ENCODE measurements at places on chromosomes 1 and 21. TPM values are rescaled to one million over a fixed set of nuclear protein-coding genes. Genes with fewer than 3 reads are reported as not detected.

KCNJ9 gene
- not detected for total RNA-seq

DNA sequence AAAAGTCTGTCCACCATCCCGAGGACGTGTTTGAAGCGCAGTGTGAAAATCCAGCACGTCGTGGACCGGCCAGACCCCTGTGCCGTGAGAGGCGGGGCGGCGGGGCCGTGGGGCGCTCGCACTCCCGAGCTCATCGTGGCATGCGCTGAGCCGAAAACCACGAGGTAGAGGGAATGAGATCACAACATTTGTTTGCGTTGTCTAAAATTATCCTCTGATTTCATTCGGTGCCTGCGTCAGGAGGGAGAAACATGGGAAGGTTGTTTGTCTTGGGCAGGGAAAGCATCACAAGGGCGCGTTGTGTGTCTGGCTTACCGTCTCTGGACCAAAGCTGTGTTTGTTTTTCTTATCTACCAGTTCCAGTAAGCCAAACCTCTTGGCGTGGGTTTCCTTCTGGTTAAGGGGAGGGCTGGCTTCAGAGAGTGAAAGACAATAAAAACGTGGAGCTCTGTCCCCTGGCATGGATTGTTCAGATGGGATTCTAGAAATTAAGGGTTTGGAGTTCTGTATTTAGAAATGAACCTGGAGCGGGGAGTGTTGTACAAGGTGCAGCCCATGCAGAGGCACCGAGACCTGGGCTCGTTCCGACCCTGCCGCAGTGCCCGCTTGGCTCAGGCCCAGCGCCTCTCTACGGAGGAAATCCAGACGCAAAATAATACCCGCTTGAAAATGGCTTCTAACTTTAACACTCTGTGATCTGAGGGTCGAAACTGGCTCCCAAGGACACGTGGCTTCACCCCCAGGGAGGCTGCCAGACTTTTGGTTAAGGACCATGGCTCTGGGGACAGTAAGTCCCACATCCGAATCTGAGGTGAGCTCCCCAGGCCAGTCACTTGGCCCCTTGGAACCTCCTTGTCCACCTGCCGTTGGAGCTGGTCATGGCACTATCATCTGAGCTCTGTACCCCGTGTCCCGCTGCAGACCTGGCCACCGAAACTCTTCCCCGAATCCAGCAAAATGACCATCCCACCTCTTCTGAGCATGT is 68.7 kb upstream of the FAM3B start:
- H3K4me1 ChIP-seq, result no peaks in the 10 kb centered on the region
- peaks cover 8% of the 10 kb centered on the region for H3K27me3 ChIP-seq
- no peak overlapping the region for H3K4me3 ChIP-seq
- DNase-seq, result no peak
- no peak overlapping the region for H3K27ac ChIP-seq

DNA sequence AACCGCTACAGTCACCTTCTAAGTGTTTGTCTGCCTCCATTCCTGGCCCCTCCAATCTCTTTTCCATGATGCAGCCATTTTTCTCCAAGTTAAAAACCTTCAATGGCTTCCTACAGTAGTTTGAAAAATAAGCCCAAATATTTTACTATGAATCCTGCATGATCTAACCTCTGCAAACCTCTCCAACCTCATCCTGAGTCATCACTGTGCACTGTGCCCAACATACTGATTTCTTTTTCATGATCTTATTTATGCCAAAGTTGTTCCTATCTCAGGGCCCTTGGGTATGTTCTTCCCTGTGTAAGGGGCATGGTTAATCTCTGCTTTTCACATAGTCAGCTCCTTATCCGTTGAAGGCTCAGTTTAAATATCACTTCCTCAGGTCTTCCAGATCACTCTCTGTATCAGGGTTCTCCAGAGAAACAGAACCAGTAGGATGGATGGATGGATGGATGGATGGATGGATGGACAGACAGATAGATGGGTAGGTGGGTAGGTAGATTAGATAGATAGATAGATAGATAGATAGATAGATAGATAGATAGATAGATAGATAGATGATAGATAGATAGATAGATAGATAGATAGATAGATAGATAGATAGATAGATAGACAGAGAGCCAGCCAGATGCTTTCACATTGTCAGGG is 18.1 kb upstream of the PTPN14 start:
- H3K27ac ChIP-seq, result no peak overlapping the region
- DNase-seq, result no peak
- no peaks in the 10 kb centered on the region for H3K4me1 ChIP-seq
- peaks cover 22% of the 10 kb centered on the region for H3K27me3 ChIP-seq
- no peaks in the 10 kb centered on the region for H3K36me3 ChIP-seq
- no peak overlapping the region for H3K4me3 ChIP-seq

GRCh38 chr1:162571696-162572095 is 10.2 kb downstream of the UAP1 start:
- peaks cover 22% of the 10 kb centered on the region for H3K36me3 ChIP-seq
- no peak for DNase-seq
- no peaks in the 10 kb centered on the region for H3K27me3 ChIP-seq
- H3K4me3 ChIP-seq, result no peak overlapping the region
- H3K27ac ChIP-seq, result no peak overlapping the region

GRCh38 chr1:110011527-110012041 is 22.8 kb upstream of the STRIP1 start:
- no peak overlapping the region for H3K4me3 ChIP-seq
- H3K4me1 ChIP-seq, result peaks cover 7% of the 10 kb centered on the region
- no peak for DNase-seq
- no peaks in the 10 kb centered on the region for H3K27me3 ChIP-seq
- peaks cover 36% of the 10 kb centered on the region for H3K36me3 ChIP-seq

- no peak overlapping the region for H3K4me3 ChIP-seq
- DNase-seq, result no peak
- H3K27ac ChIP-seq, result no peak overlapping the region
- H3K36me3 ChIP-seq, result peaks cover 15% of the 10 kb centered on the region
- H3K4me1 ChIP-seq, result no peaks in the 10 kb centered on the region
Observed at GRCh38 chr1:115117298-115117697, 28.0 kb upstream of the TSPAN2 start.

Data from natural killer cell treated with Interleukin-12 subunit alpha and Interleukin-12 subunit beta and Interleukin-15 and Interleukin-18, amount 100 ng/mL, for 72 hours (primary cell).